ENCODE measurements at places on chromosomes 2 and 18. TPM values are rescaled to one million over a fixed set of nuclear protein-coding genes. Genes with fewer than 3 reads are reported as not detected.
A peak's percentile ranks its signal among the peaks of the same experiment; 100 is the strongest.

- no peak for DNase-seq
Observed at GRCh38 chr2:162041485-162041884, 32.5 kb downstream of the DPP4 start.

GRCh38 chr2:127226520-127227263 is 6.6 kb upstream of the CYP27C1 start:
- peak; percentile 33 for DNase-seq

DNA sequence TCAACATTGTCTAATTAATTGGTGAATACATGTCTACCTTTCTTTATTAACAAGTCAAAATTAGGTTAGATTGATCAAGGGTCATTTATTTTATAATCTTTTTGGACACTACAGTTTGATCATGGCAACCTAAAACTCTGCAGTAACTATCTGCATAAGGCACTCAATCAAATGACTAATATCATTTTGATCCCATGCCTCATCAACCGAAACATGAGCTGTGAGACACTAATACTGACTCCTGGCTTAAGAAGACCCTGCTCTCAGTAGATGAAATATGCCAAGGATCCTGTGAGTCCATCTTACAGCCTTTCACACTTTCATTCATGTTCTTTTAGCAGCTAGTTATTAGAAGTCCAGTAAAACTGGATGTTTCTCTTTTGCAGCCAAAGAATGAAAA is 169.4 kb upstream of the CAVIN2 start:
- DNase-seq = no peak

DNA sequence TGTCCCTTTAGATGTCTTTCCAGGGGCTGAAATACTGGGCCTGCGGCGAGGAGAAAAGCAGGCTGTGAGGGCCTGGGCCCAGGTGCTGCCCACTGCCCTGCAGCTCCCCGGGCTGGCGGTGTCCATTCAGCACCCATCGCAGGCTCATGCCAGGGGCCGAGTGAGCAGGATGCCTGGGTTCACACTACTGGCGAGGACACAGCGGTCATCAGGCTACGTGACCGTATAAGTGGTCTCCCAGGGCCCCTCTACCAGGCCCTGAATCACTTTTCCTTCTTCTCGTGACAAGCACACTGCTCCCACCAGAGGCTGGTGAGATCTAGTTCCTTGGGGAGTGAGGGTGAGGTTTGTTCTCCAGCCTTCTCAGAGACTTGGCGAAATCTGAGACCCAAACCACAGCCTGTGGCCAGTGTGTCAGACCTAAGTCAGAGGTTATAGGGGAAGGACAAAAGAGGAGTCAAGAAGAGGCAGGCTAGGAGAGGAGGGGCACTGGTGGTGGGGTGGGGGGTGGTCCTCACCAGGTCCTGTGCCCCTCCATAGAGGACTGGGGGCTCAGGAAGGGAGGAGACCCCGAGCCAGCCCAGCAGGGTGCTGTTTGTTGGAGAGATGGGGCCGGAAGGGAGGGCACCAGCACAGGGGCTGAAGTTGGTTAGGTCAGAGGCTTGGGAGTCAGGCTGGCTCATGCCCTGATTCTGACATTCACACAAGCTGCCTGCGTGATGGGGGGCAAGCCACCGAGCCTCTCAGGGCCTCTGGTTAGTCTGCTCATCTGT is 6.6 kb upstream of the SEMA4C start:
- DNase-seq = no peak

DNA sequence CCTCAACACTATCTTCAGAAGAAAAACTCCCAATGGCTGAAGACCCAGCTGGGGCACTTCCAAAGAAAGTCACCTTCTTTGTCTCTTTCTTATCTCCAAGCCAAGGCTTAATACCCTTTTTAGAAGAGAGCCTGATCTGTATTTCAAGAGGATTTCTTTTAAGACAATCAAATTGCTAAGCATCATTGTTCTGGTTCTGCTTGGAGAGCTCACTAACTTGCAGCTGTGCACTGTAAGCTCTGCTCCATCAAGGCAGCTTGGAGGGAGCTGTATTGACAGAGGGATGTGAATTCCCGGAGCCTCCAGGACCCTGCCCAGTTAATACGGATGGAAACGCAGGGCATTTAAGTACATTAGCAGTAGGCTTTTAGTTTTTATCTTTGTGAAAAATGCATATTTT is 253.1 kb downstream of the TDRD15 start:
- no peak for DNase-seq

DNA sequence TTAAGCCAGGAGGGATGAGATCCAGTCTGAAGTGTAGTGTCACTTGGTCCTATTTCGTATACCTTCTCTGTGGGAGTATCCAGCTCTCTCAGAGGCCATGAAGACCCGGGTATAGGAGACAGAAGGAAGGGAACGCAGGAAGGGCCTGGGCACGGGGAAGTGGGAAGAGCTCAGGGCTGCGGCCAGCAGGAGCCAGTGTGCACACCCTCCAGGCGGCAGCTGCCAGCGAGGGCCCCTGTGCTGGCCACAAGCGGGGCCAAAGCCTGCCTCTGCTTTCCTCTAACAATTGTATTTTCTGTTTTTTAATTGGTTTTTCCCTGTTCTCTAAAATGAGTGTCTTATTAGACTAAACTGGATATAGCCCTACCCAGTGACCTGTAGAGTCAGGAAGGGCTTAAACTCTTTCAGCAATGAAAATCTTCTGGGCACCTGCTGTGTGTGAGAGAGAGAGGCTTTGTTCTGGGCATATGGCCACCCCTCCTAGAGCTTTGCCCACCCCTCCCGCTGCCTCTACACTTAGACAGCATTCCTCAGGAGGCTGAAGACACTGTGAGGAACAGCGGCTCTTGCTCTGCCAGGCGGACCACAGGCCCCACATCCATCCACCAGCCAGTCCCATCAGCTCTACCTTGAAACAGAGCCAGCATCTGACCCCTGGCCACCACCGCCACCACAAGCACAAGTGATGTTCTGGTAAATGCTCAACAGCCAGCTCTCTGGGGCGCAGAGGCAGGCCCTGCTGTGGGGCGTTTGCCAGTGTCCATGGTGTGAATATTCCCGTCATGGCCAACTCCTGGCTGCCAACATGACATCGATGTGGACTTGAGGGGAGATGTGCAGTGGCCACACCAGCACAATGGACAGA is 9.5 kb downstream of the GPR17 start:
- no peak for DNase-seq

DNA sequence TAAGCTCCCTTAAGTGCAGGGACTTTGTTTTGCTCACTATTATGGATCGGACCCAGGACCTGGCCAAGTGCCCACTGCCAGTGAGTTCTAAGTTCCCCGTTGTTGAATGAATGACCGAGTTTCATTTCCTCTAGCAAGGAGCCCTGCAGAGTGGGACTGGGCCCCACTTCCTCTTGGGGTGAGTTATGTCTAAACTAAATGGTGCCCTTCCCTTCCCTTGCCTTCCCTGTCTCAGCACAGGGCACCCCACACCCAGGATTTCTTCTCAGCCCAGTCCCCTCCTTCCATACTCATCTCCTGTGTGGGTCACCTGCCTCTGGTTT is 195.3 kb upstream of the HS6ST1 start:
- DNase-seq = no peak

GRCh38 chr18:48920408-48921038 is 30.2 kb downstream of the SMAD7 start:
- DNase-seq = no peak

DNA sequence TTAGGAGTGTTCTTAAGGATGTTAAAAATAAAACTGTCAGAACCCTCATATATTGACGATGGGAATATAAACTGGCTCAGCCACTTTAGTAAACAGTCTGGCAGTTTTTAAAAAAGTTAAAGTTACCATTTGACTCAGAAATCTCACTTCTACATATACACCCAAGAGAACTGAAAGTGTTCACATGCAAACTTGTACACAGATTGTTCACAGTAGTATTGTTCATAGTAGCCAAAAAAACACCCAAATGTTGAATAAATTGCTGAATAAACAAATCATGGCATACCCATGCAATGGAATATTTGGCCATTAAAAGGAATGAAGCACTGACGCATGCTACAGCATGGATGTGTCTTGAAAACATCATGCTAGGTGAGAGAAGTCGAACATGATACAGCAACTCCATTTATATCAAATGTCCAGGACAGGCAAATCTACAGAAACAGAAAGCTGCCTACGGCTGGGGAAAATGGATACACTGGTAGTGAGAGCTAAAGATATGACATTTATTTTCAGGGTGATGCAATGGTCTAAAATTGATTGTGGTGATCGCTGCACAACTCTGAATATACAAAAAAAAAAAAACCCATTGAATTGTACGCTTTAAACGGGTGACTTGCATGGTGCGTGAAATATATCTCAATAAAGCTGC is 10.1 kb downstream of the RPL31 start:
- no peak for DNase-seq

GRCh38 chr2:54691445-54692135 is 31.9 kb upstream of the EML6 start:
- DNase-seq = no peak

- no peak for DNase-seq
Observed at GRCh38 chr18:78448106-78448505, 531.5 kb upstream of the SALL3 start.

- DNase-seq = no peak
Observed at GRCh38 chr2:237475704-237476141, 11.3 kb upstream of the MLPH start.

DNA sequence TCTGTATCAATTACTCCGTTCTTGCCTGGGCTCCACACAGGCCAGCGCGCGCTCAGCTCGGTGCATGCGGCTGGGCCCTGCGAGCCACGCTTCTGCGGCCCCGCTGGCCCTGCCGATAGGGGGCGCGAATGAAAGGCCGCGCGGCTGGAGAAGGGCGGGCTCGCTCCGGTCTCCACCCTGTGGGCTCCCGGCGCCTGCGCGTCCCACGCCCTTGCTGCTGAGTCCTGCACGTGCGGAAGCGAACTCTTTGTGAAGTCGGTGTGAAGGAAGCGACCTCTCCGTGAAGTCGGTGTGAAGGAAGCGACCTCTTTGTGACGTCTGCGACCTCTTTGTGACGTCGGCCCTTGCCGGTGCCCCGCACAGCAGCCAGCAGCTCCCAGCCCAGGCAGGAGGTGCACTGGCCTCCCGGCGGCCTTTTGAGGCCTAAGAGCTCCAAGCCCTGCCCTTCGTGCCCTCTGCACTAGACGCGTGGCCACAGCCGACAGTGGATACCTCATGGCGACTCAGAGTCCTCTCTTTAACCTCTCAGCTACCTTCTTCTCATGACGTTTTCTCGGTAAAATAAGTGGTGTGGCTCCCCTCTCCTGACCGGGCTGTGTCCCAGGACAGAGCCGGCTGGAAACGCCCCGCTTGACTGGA is 391.9 kb upstream of the RAB6C start:
- DNase-seq = no peak

GRCh38 chr18:63603772-63604171 is 16.6 kb downstream of the SERPINB13 start:
- no peak for DNase-seq

GRCh38 chr2:177783835-177784744 is 288.5 kb downstream of the PDE11A start:
- no peak for DNase-seq

GRCh38 chr2:176072951-176073904 is 10.5 kb downstream of the EVX2 start:
- DNase-seq = no peak

GRCh38 chr18:26865557-26865956 is at the start of gene AQP4:
TSS of gene AQP4 (minus strand) at chr18:26865707. CDS start at chr18:26865689, 18 bp downstream.
- DNase-seq = no peak

DNA sequence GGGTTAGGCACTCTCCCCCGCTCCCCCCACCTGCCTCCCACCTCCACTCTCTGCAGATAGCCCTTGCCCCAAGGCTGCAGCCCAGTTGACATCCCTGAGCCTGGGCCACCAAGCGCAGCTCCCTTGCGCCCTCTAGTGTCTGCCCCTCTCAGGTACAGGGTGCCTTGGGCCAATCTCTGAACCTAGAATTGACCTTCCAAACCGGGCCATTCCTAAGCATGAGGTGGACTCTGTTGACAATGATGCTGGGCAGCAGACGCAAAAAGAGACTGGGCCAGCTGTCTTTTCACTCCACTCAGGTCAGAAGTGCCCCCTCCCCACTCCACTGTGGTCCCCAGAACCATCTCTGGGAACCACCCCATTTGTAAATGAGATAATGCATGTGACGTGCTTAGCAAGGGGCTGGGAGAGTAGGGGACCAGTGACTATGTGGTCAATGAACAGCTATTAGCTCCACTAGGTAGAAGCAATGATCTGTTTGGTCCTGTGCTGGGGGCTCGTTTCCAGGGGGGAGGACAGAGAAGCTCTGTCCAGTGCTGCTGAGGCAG is 43.3 kb upstream of the PLB1 start:
- peak; percentile 20 for DNase-seq

- no peak for DNase-seq
Observed at GRCh38 chr2:214019973-214020345, 390.9 kb upstream of the VWC2L start.

DNA sequence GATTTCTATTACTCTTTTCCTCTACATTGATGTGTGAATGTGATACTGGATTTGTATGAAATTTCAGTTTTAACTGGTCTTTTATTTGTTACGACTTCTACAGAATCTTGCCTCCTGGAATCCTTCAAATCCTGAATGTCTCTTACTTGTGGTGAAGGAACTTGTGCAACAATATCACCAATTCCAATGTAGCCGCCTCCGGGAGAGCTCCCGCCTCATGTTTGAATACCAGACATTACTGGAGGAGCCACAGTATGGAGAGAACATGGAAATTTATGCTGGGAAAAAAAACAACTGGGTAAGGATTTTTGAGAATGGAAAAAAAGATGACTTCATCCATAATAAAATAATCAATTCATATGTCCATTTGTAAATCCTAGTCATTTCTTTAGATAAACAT is 134.6 kb downstream of the BABAM2 start:
- no peak for DNase-seq

GRCh38 chr2:6441800-6442199 is 423.9 kb downstream of the CMPK2 start:
- no peak for DNase-seq

The AQP12A gene
- polyA plus RNA-seq = 0.30 TPM

The KCNK3 gene
- 2.0 TPM for polyA plus RNA-seq

The DTNA gene
- 19.2 TPM for polyA plus RNA-seq

The IL36RN gene
- polyA plus RNA-seq = not detected

The ANKAR gene
- 13.8 TPM for polyA plus RNA-seq

The GPR55 gene
- polyA plus RNA-seq = 0.19 TPM

The CYP1B1 gene
- 80.0 TPM for polyA plus RNA-seq

The B3GNT7 gene
- polyA plus RNA-seq = 3.0 TPM

The DCDC2C gene
- polyA plus RNA-seq = not detected
